ENCODE measurements at places on chromosomes 2 and 18.

- no peak for DNase-seq
These were observed 39.5 kb upstream of the FHL2 start for GRCh38 chr2:105438104-105438929.

GRCh38 chr2:12456293-12457106, 260.2 kb upstream of the TRIB2 start:
- peak; percentile 95 for DNase-seq

DNA sequence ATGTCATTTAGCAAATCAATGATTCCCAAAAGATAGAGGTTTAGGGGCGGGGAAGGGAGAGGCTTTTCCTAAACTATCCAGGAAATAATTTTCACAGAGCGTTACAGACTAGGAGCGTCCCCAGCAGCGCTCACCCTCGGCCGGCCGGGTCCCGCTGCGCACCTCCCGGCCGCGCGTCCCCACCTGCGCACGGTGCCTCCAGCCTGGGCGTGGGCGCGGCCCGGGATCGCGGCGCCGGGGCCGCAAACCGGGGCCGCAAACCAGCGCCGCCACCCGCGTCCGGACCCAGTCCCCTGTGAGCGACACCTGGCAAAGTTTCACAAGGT, 684 bp upstream of the ZCCHC2 start:
- no peak for DNase-seq

- no peak for DNase-seq
These were observed 4.1 kb upstream of the TET3 start for GRCh38 chr2:73980566-73980965.

GRCh38 chr2:197254776-197255530, 55.6 kb downstream of the ANKRD44 start:
- peak; percentile 61 for DNase-seq

DNA sequence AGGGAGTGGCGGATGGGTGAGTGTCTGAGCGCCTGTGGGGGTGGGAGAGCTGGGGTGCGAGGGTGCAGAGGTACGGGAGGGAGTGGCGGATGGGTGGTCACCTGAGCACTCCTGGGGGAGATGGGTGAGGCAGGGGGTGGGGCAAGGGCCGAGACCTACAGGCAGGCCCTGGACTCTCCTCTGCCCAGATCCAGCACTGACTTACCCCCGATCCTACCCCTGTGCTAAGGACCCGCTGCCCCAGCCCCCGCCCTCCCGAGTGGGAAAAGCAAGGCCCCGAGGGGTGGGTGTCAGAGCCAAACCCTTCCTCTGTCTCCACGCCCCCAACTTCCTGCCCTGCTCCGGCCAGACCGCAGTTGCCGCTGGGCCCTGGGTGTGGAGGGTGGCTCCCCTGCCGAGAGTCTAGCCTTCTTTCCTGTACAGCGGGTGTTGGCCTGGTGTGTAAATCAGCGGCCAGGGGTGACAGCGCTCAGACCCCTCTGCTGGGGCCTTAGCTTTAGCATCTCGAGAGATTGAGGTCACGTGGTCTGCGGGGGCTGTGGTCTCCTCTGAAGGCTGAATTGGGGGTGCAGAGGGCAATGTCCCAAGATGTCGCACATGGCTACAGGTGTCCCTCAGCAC, 12.5 kb downstream of the BOK start:
- no peak for DNase-seq

- no peak for DNase-seq
These were observed 702 bp downstream of the OLA1 start for GRCh38 chr2:174247474-174248186.

DNA sequence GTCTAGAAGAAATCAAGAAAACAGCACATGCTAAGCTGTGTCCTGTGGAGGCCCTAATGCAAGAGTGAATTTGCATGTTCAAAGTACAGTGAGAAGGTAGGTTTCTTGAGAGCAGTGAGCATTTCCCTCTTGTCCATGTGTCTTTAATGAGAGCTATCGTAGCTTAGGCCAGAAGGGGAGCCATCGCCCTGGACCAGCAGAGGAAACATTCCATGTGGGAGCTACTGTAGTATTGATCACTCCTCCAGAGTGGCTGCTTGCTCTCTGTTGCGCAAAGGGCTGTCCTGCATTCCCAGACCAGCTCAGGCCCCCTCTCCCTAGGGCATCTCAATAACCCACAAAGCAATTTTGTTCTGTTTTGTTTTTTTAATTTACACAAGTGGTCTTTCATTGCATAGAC, 950.1 kb downstream of the CNTNAP5 start:
- no peak for DNase-seq

GRCh38 chr2:40964509-40965250, 512.8 kb upstream of the SLC8A1 start:
- DNase-seq, result no peak

- DNase-seq, result no peak
These were observed 32.0 kb upstream of the ARL5A start for GRCh38 chr2:151860210-151860609.

DNA sequence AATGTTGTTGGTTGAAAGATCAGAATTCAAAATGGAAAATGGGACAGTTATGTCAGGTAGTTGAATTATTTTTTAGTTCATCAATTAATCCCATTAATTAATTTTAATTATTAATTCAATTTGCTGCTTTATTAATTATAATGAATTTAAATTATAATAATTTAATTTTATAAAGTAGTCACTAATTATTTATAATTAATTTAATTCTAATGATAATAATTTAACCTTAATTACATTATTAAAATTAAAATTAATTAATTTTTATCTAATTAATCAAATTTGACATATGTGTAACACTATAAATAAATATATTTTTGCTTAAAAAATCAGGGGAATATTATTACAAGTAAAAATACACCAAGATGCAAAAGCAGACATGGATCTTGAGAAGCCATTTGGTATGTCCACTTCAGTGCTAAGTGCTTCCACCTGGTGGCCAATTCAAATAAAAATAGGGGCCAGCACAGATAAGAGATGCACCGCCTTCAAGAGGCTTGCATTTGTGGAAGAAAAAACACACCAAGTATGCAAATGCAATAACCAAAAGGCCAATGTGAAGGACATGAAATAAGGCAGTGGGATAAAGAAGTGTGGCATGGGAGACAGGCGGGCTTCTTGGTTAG, 73.2 kb downstream of the MBP start:
- peak; percentile 78 for DNase-seq

GRCh38 chr2:233039846-233040530, 7.5 kb downstream of the NEU2 start:
- DNase-seq, result no peak

GRCh38 chr2:27721335-27721734, 50.2 kb upstream of the MRPL33 start:
- DNase-seq, result no peak

DNA sequence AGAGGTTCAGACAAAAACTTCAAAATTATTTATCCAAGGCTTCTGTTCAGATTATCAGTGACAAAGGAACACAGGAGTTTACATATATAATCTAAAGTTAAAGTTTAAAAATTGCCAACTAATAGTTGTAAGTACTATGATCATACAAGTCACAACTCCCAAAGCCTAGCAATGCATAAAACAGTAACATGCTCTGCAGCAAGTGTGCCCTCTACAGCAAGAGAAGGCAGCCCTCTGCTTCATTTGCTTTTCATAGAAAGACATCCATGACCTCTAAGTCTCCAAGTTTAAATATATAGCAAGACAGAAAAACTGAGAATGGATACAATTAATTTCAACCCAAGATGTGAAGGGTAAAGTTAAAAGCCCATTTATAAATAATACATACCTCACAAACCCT, 13.3 kb downstream of the RAB1A start:
- no peak for DNase-seq

GRCh38 chr18:45538444-45538843, 76.8 kb upstream of the SLC14A2 start:
- DNase-seq, result no peak

GRCh38 chr2:128302011-128302743, 16.5 kb downstream of the HS6ST1 start:
- no peak for DNase-seq

GRCh38 chr2:239358062-239358754, 42.6 kb downstream of the HDAC4 start:
- no peak for DNase-seq

DNA sequence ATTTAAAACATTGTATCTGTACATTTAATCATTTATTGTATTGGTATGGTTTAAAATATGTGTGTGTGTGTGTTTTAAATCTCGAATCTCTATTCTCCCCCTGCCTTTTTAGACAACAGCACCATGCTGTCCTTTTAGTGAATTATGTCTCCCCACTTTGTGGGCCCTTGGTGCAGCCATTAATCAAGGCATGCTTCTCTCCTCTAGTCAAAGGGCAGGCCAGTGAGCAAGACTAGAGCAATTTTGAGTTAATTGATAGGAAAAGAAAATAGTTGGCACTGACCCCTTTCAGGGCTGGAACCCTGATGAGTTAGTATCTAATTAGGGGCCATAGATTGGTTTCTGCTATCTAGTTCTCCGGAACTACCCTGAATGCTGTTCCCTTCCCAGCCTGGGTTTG, 111.0 kb downstream of the MAIP1 start:
- no peak for DNase-seq

GRCh38 chr2:174704642-174705041, 59.6 kb downstream of the CHRNA1 start:
- DNase-seq, result peak; percentile 48

DNA sequence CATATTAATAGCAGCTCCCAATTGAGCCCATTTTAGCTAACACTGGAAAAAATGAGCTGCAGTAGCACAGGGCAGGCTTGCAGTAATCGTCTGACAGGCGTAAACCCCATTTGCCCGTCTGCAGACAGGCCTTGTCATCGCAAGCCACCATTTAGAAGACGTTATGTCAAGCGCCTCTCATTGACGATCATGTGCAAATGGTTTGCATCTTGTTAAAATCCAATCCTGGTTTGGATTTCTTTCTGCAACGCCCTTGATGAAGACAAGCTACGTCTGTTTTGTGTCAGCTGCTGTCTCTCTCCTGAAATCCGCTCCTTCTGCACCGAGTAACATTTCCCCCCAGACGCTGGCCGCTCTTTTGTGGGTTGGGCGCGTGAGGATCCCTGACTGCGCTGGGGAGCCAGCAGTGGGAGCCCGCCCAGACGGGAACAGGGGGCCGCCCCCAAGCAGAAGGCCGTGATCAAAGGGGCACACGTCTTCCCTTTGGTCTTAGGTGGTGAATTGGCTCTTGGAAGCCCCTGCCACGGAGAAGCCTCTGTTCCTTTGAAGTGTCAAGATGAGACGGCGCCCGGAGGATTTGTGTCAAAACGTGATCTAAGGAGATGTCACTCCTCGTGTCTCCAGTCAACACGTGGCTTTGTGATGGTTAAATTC, 84.2 kb upstream of the GPC1 start:
- DNase-seq, result no peak

GRCh38 chr2:181771356-181771755, 91.0 kb upstream of the NEUROD1 start:
- no peak for DNase-seq

DNA sequence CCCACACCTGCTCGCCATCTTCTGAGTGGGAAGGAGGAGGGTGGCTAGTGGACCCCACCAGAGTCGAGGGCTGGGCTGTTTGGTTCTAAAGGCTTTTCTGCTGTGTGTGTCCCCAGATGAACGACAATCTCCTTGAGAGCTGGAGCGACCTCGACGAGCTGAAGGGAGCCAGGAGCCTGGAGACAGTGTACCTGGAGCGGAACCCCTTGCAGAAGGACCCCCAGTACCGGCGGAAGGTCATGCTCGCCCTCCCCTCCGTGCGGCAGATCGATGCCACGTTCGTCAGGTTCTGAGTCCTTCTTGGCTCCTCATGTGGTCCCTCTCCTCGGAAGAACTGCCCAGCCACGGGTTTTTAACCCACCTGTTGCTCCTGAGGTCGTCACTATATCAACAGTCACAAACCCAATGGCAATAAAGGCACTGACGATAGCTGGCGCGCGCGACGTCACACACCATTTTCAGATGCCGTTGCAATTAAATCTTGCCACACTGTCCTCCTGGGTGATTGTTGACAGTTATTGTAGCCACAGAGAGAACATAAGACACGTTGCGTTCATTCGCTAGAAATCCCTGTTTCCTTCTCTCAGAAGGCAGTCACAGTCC, 5.8 kb upstream of the ANO7 start:
- DNase-seq, result no peak

DNA sequence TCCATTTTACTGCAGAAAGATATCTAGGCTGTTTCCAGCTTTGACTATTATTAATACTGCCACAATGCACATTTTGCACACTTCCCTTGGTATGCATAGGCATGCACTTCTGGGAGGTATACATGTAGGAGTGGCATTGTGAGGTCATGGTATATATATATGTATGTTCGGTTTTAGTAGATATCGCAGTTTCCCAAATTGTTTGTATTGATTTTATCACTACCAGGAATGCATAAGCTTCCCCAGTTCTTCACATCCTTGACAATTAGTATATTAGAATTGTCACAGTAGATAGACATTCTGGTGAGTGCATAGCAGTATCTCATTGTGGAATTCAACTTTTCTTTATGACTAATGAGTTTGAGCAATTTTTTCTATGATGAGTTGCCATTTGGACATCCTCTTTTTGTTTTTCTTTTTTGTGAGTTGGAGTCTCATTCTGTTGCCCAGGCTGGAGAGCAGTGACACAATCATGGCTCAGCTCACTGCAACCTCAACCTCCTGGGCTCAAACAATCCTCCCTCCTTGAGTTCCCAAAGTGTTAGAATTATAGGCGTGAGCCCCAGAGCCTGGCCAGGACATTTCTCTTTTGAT, 4.2 kb upstream of the GRB14 start:
- DNase-seq, result no peak

DNA sequence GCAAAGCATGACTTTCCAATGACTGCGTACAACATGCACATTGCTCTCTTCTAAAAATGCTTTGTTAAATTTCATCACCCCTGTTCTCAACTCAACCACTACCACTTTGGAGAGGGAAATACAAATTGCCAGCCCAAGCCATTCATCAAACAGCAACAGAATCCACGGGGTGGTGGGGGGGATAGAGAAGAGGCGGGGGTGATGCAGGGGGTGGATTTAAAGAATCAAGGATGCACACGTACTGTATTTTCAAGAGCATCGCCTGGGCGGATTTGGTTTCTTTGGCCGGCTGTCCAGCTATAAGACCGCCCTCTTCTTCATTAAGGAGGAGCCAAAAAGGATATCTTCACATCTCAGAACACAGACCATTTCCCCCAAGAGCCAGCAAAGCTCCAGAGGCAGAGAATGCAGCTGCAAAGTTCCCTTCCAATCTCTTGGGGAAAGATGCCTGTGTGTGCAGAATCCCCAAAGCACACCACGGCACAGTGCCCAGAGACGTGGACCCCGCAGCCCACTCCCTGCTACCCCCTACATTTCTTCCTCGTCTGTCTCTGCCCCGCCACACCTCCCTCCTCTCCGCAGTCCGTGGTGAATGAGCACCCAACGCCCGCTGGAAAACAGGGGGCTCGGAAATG, 977 bp downstream of the SLC8A1 start:
- no peak for DNase-seq

- peak; percentile 58 for DNase-seq
These were observed 23.2 kb upstream of the SLC20A1 start for GRCh38 chr2:112622528-112622849.

- DNase-seq, result no peak
These were observed 30.9 kb upstream of the UBE2F start for GRCh38 chr2:237935740-237936452.

All from CD14-positive monocyte (primary cell).